ENCODE measurements at places on chromosomes 3 and 15. TPM values are rescaled to one million over a fixed set of nuclear protein-coding genes. Genes with fewer than 3 reads are reported as not detected.

VEPH1 gene
- polyA plus RNA-seq: 58.9 TPM

ACKR2 gene
- 2.2 TPM for polyA plus RNA-seq

CSPG4 gene
- 7.3 TPM for polyA plus RNA-seq

OR4M2 gene
- polyA plus RNA-seq: not detected

CSPG5 gene
- 0.98 TPM for polyA plus RNA-seq

ROBO2 gene
- polyA plus RNA-seq: 89.9 TPM

MESP2 gene
- 0.42 TPM for polyA plus RNA-seq

ZNF445 gene
- polyA plus RNA-seq: 28.7 TPM

MAGI1 gene
- 30.7 TPM for polyA plus RNA-seq

RFT1 gene
- polyA plus RNA-seq: 23.2 TPM

LCTL gene
- 0.33 TPM for polyA plus RNA-seq

DNA sequence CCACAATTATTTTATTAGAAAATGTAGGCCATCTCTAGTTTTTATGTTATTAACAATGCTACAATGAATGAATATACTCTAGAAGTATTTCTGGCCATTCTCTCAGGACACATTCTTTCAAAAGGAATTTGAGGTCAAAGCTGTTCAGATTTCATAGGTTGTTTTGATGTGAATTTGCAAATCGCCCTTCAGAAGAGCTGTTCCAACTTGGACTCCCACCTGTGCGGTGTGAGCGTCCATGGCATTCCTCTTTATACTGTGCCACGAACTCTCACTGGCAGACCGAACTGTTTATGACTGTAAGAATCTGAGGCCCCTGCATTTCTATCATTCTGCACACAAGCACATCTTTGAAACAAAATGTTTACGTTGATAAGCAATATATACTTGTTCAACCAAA lies 18.6 kb upstream of the SLC24A5 start:
- no peak for DNase-seq

GRCh38 chr3:125141596-125142419 lies 70.7 kb downstream of the SLC12A8 start:
- no peak for DNase-seq

- no peak for DNase-seq
Observed at GRCh38 chr3:143011705-143012104, 10.3 kb downstream of the U2SURP start.

GRCh38 chr15:54792526-54792925 lies 404.2 kb downstream of the RSL24D1 start:
- no peak for DNase-seq

GRCh38 chr15:91849749-91850161 lies 3.8 kb upstream of the SLCO3A1 start:
- no peak for DNase-seq

GRCh38 chr15:67401336-67401735 lies 119.6 kb upstream of the C15orf61 start:
- DNase-seq: no peak

GRCh38 chr3:171556148-171556547 lies 95.9 kb upstream of the TNIK start:
- DNase-seq: no peak

GRCh38 chr15:74793135-74794028 lies 11.5 kb downstream of the CSK start:
- DNase-seq: no peak

GRCh38 chr15:99435113-99435695 lies 130.6 kb upstream of the MEF2A start:
- DNase-seq: no peak

DNA sequence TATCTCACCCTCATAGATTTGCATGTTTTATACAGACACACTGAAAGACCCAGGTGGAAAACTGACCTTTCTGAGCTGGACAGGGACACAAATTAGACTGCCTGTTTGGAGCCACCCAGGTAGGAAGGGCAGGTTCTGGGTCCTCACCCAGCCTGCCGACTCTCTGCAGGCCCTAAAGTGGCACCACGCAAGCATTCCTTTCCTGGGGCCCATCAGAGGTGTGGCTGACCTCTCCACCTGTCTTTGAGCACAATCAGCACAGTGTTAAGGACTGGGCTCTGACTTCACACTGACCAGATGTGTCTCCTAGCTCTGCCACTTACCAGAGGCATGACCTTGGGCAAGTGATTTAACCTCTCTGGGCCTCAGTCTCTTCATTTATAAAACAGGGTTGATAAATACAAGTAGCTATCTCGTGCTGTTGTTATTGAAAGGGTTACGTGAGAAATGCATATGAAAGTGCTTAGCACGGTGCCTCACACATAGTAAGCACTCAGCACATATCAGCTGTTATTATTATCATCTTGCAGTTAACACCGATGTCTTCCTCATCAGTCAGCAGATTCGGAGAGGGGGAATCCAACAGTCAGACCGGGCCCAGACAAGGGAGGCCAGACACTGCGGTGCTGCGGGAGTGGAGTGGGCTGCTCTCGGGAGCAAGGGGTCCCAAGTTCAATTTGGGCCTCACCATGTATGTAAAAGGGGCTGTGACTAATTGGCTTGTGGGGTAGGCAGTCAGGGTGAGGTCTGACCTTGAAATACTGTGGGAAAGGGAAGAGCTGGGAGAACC lies 2.0 kb upstream of the TBC1D2B start:
- no peak for DNase-seq

- no peak for DNase-seq
Observed at GRCh38 chr15:39213385-39213840, 367.5 kb upstream of the THBS1 start.

- no peak for DNase-seq
Observed at GRCh38 chr3:98577178-98577895, 16.1 kb downstream of the CPOX start.

DNA sequence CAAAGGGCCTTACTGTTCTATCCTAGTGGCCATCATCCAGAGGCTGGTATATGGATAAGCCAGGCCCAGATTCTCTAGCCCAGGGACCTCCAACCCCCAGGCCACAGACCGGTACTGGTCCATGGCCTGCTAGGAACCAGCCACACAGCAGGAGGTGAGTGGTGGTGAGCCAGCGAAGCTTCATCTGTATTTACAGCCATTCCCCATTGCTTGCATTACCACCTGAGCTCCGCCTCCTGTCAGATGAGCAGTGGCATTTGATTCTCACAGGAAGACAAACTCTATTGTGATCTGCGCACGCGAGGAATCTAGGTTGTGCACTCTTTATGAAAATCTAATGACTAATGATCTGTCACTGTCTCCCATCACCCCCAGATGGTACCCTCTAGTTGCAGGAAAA lies 30.1 kb upstream of the TPM1 start:
- no peak for DNase-seq

DNA sequence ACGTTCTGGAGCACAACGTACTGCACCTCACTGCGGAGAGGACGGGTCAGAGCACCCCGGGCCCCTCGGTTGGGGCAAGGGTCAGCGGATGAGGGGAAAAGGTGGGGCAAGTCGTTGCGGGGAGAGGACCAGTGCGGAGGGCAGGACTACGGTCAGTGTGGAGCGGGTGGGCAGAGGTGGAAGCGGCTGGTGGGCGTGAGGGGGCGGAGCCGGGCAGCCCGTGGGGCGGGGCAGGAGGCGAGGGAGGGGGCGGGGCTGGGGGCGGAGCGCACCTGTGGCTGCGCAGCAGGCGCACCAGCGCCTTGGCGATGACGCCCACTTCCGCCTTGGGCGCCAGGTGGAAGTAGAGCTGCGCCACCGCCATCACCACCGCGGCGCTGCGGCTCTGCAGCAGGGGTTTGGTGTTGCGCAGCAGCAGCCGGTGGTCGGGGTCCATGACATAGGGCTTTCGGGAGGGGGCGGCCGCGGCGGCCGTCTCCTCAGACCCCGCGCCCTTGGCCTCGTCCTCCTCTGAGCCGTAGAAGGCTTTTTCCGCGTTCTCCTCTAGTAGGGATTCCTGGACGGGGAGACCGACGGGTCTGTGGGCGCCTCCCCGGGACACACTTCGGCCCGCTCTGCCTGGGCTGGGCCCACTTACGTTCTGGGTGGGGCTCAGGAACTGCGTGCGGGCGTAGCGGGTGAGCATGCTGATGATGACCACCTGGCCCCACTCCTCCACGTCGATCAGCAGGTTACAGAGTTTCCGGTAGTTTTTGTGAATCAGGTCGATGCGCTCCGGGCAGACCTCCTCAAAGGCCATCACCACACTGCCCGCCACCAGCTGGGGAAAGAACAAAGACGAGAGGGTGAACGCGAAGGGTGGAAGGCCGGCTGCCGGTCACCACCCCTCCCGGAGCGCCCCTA lies 29.2 kb downstream of the AP3B2 start:
- peak; percentile 62 for DNase-seq

DNA sequence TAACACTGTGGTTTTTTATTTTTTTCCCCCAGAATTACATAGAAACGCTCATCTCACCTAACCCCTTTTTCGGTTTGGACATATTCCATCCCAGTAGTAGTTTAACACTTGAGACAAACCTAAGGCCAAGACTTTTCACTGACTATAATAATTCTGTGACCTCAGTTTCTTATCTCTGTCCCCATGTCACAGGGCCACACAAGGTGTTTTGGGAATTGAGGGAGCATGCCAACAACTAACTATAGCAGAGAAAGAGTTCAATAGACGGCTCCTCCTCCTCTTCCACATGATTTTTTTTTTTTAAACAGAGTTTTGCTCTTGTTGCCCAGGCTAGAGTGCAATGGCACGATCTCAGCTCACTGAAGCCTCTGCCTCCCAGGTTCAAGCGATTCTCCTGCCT lies 27.4 kb upstream of the GHSR start:
- DNase-seq: no peak

GRCh38 chr3:152266221-152266995 lies 2.3 kb upstream of the MBNL1 start:
- no peak for DNase-seq

- no peak for DNase-seq
Observed at GRCh38 chr3:128560768-128561167, 67.8 kb upstream of the GATA2 start.

GRCh38 chr15:99511866-99512661 lies 53.7 kb upstream of the MEF2A start:
- no peak for DNase-seq

DNA sequence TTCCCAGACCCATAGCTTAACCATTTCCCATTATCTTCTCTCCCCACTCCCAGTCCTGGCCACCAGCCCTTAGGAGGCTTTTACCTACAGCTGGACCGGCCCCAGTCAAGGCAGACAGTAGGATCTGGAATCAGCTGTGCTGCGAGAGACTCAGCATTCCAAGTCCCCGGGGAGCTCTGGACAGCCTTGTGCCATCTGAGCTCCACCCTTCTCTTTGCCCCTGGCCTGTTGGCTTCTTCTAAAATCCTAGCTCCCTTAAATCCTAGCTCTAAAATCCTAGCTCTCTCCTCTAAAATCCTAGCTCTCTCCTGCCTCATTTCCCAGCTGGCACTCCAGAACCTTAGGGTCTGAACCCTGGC lies 21.3 kb downstream of the MEGF11 start:
- DNase-seq: no peak

GRCh38 chr3:186038360-186038759 lies 70.5 kb downstream of the ETV5 start:
- DNase-seq: no peak

- DNase-seq: no peak
Observed at GRCh38 chr3:185024966-185025365, 127.9 kb downstream of the C3orf70 start.

DNA sequence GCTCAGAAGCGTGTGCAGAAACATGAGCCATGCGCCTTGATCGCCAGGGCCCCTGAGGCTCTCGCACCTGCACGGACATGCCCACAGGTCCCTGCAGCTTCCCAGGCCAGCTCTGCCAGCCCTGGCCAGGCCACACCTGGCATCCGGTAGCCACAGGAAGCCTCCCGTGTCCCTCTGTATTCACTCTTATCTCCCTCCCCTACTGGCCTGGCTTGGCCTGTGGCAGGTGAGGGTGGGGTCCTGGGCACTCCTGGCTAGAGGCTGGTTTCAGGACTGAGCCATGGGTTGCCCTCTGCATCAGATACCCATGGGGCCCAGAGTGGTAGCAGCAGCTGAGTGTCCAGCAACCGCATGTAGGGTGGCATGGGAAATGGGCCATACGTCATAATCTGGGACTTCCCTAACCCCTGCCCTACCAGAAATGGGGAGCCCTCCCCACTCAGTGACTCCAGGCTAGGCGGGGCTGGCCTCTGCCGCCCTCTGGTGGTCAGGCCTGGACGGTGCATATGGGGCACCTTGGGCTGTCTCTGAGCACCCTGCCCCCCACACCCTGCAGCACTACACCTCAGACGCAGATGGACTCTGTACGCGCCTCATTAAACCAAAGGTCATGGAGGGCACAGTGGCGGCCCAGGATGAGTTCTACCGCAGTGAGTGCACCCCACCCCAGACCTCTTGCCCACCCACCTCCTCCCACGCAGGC lies 12.6 kb upstream of the LMAN1L start:
- no peak for DNase-seq

GRCh38 chr3:148269816-148270215 lies 427.9 kb upstream of the AGTR1 start:
- no peak for DNase-seq

Measured in renal cortex interstitium (tissue), 15 donors.